ENCODE measurements at places on chromosomes 7 and 10. TPM values are rescaled to one million over a fixed set of nuclear protein-coding genes. Genes with fewer than 3 reads are reported as not detected.

Gene TRIM50
- 0.32 TPM for polyA plus RNA-seq

DNA sequence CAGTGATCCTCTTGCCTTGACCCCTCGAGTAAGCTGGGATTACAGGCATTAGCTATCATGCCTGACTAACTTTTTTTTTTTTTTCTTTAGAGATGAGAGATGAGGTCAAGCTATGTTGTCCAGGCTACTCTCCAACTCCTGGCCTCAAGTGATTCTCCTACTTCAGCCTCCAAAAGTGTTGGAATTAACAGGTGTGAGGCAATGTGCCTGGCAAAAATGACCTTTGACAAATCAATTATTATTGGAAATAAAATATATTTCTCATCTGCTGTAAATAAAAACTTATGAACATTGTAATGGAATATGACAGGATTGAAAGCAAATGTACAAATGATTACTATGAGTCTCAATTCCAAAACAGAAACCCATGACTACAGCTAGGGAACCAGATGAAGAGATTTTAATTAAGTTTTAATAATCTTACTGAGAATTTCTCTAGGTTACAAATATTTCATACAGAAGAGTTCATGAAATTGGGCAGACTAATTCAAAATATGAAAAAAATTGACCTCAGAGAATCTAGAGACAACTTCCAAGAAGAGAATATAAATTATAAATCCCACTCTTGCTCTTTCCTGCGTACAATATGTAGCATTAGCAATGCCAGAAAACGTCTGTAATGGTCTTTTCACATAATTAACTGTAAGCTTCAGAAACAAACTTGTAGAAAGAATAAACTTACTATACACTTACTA is 414.7 kb downstream of the DGKB start:
- no peak for DNase-seq

DNA sequence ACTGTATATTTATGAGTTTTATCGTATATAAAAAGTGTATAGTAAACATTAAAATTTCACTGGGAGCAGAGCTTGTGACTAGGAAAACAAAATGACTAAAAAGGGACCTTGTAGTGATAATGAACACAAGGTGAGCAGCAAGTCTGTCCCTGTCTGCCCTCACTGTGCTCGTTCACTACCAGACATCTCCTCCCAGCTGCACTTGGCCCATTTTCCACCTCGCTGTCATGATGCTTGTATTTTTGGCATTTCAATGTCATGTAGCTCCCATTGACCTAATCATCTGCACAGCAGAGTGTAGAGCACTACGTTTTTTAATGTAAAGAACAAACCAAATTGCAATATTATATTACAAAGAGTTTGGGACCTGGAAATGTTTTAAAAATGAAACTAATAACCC is 207.2 kb downstream of the ZEB1 start:
- no peak for DNase-seq

DNA sequence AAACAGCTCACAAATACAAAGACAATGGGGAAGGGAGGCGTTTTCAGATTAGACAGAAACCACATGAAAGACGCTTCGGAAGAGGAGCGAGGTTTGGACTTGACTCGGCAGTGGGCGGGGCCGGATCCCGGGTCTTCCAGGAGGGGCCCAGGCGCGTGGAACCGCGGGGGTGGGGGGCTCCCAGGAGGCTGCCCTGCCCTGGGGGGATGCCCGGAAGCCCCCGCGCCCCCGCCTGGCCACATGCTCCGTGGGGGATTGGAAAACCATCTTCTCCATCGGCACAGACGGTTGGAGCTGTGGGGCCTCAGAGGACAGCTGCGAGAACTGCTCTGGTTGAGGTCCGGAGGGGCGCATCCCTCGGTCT is 186.0 kb upstream of the SHH start:
- DNase-seq: no peak

DNA sequence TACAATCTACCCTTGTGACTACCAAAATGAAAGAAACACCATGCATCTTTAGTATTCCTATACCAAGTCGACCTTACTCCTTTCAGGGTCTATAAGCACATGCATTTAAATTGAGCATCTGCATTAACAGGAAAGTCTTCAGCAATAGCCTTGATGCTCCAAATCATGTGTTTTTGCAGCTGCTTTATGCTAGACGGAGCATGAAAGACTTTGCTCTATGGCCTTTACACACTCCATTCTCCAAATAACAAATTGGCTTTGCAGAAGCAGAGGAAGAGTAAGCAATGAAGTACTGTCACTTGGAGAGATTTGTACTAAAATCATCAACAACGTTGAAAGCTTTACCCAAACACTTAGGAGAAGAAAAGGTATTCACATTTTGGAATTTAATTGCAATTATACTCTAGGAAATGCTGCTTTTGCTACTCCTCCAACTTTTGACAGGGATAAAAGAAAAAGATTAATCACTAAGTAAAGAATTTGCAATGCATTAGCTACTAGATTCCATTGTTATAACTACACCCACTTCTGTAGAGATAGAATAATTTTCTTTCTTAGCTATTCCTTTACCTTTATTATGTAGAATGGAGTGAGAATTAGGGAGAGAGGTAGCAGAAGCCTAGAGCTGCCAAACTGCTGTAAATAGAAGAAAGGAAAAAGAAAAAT is 131.8 kb downstream of the SEMA3E start:
- DNase-seq: peak; percentile 38

Gene LIPK
- not detected for polyA plus RNA-seq

Gene PRRT4
- 0.81 TPM for polyA plus RNA-seq

DNA sequence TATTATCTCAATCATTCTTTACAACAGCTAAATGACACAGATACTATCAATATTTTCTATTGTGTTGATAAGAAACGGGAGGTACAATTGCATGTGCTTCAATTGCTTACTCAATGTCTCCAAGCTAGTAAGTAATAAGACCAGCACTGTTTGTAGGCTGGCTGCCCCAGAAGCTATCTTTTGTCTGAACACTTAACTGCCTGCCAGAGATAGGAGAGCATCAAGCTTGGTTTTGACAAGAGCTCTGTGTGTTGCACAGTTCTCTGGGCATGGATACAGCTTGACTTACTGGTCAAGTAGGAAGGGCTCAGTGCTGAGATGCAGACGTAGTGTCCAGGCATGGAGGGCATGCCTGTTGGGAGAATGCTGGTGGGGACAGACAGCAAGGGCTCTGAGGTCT is 26.3 kb upstream of the CAPZA2 start:
- no peak for DNase-seq

DNA sequence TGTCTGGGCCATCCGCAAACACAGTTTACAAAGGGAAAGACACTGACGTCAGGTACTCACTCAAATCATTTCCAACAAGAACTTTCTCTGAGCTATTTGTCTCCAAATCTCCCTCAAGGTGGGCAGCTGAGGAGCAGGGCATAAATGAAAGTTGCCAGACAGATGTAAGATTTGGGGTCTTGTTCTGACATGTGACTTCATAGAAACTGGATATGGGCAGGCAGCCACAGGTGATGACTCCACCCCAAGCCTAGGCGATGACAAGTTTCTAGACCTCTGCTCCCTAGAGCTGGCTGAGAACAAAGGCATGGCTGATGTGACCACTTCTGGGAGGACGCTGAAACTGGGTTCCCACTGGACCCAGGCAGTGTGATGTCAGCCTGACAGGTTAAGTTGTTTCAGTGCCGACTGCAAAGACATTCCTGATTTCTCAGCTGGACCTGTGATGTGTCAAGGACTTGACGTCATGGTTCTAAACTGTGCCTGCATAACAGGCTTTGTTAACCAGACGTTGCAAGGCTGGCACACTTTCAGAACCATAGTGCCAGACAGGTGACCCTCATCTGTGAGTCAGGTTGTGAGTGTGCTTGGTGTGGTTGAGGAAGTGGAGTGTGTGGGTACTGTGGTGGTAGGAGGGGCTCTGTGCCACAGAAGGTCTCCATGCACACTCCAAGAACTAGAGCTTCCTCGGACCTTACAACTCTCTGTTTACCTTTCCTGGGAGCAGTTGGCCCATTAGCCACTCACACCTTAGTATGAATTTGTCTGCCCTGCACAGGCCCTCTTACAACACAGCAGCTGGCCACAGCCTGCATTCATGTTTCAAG is 39.9 kb upstream of the EBF3 start:
- no peak for DNase-seq

GRCh38 chr7:123241809-123242208 is 42.0 kb upstream of the SLC13A1 start:
- no peak for DNase-seq

GRCh38 chr10:131531265-131532190 is 220.0 kb upstream of the TCERG1L start:
- no peak for DNase-seq

GRCh38 chr10:5810225-5810624 is 3.0 kb downstream of the GDI2 start:
- DNase-seq: no peak

DNA sequence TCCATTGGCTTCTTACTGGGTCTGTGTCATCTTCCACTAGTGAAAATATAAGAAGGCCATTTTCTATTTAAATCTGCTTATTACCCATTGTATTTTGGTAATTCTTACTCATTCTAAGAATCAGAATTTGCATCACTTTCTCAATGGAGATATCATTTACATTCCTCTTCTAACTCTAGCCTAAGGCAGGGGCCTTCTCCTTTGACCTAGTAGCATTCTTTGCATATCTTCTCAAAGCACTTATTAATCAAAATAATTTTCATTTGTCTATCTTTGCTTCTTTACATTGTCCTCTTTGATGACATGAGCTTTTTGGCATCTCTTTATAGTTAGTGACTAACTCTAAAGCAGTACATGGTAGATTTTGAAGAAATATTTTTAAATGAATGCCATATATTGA is 400.9 kb upstream of the SEMA3D start:
- DNase-seq: no peak

- no peak for DNase-seq
These were observed 319.8 kb downstream of the FRMD4A start for GRCh38 chr10:14010769-14011574.

Gene AGR2
- polyA plus RNA-seq: 60.8 TPM

Gene LRMDA
- 18.0 TPM for polyA plus RNA-seq

Gene TRIM74
- 2.0 TPM for polyA plus RNA-seq

DNA sequence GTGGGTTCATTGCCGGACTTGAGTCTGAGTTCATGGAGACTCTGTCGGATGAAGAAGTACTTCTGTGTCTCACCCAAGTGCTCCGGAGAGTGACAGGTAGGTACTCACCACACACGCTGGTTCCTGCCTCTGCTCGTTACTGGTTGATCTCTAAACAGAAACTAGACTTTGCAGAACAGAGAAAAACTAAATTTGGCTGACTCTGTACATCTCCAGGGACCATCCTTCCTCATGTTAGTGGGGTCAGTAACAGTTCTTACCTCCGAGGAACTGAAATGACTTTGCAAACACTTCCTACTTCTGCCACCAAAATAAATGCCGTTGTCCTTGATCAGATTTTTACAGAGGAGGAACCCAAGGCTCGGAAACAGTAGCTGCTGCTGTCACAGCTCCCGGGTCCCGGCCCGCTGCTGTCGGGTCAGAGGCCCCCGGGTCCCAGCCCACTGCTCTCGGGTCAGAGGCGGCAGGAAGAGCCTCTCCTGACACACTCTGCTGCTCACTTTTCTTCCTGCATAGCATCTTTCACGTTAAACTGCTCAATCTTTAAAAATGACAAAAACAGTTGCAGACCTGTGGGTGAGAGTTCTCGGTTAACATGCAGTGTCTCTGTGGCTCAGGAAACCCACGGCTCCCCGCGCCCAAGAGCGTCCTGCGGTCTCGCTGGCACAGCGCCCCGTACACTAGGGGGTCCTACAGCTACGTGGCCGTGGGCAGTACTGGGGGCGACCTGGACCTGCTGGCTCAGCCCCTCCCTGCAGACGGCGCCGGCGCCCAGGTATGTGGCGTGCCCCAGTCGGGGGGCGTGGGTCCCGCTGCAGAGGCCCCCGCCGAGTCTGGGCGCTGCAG is 4.8 kb upstream of the MTG1 start:
- DNase-seq: no peak

GRCh38 chr7:50369143-50370026 is 64.9 kb downstream of the IKZF1 start:
- no peak for DNase-seq

DNA sequence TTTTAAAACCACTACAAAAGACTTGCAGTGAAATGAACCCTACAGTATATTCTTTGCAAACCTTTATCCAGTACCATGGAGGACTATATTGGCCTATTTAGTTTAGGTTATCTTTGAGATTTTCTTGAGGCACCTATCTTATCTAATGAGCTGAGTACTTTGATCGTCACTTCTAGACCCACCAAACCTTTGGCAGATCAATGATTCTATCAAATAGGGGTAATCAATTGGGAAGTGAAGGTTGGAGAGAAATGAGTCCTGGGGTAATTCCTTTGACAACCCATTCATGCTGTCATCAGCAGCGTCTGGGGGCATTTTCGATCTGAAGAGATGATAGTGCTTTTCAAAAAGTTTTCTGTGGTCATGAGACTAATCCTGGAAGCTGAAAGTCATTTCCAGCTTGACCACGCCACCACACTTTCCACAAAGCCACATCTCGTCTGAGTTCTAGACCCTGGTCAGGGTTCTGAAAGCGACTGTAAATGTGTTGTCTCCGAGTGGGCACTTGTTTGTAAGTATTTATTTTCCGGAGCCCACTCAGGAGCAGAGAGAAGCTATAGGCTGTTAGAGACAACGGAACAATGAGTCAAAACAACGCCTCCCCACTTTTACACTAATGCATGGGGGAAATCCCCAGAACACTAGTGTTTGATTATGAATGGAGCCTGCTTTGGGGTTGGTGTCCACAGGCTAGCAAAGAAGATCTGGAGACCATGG is 4.8 kb downstream of the EGR2 start:
- DNase-seq: no peak

DNA sequence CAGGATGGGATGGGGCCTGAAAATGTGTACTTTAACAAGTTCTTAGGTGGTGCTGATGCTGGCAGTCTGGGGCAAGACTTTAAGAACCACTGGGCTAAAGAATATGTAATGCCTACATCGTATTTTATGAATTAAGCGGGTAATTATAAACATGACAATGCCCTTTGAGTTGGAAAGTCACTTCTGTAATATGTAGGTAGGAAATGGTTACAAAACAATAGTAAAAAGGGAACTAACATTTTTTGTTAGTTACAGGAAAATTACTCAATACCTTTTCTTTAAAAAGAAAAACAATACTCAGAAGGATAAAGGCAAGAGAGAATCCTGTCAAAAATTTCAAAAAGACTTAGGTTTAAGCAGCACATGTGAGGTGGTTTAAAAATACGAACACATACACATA is 48.3 kb upstream of the STEAP4 start:
- DNase-seq: no peak
